ENCODE measurements at places on chromosomes 7 and 10.

- DNase-seq, result no peak
These were observed 45.1 kb upstream of the ADAM12 start for GRCh38 chr10:126433351-126433750.

- no peak for DNase-seq
These were observed 35.3 kb downstream of the AMZ1 start for GRCh38 chr7:2723138-2723850.

DNA sequence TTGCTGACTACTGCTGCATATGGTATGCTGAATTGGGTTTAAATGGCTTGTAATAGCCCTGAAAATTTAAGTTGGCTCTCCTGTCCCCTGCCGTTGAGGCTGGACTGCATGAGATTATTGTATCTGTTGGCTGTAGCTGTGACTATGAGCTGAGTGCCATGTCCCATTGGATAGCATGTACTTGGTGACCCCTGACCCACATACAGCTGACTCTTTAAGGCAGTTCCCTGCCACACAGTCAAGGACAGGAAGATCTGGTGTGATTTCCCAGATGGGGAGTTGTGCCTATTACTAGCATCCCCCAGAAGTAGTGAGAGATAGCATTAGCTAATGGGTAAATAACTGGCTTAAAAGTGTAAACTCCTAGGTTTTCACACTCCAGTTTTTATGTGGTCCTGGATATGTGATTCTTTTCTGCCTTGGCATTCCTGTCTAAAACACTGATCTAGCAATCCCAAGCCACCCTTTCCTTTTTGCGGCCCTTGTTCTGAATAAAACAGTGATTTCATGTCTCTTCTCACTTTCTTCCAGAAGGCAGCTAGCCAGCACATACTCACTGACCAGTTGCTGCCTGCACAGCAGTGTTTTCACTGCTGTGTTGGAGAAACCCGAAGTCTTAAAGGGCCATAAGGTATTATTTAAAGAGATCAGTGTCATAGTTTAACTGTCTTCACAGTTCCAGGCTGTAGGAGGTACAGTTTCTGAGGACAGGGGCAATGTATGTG, 35.9 kb downstream of the LRRC4 start:
- no peak for DNase-seq

DNA sequence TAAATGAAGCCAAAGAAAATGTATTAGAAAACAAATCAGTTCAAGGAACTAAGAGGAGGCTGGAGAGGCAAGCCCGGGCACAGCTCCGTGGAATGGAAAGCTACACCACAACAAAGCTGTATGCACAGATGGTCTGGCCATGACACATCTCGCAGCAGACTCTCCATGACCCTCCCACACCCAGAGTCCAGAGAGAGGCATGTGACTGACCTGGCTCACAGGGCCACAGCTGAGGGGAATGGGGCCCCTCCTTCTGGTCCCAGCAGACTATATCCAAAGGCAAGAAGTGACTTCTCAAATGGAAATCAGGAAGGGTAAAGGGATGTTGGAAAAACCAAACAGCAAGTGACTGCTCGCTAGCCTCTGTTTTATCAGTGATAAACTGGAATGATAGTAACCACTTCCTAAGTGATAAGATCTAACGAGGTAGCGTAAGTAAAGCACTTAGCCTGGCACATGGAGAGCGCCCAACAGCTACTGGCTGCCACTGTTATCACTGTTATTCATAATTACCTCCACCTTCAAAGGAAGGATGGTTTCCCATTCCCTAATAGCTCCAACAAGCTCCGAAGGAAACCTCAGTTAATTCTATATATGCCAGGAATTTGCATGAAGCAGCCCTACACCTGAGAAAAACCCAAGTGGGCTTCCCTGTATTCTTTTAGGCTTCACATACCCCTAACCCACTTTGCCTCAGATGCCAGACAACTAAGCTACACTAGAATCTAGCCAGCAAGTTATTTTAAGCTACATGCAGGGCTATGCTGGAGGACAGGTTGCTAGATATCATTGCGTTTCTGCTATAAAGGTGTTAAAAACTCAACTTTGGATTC, 8.4 kb downstream of the OSBPL3 start:
- DNase-seq, result no peak

DNA sequence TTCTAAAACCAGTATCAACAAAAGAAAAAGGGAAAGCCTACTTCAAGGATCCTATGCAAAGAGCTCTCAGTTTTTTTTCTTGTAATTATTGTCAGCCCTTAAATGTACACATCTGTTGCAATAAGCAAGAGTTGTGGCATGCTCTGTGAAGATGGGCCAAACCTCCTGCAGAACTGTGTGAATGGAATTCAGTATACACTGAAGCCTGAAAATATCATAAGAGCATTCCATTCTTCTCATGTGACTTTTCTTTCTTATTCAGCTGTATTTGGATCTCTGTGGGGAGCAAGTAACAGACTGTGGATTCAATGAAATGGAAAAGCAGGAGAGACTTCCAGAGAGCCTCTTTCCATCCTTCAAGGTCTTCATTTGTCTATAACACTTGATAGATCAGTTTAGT, 130.7 kb downstream of the SAMD9 start:
- DNase-seq, result no peak

DNA sequence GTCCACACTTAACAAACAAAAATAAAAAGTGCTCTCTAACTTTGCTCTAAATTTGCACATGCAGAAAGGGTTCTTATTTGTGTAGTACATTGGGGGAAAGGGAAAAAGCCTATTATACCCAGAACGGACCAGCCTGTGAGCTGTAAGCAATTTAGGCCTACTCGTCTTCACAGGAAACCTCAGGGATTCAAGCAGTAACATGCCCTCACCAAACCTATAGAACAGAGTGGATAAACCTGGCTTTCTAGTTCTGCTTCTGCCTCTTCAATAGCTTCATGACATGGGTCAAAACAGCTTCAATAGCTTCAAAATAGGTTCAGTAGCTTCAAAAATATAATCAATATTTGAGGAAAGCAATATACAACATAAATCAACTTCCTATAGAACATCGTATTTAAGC, 163.7 kb downstream of the ARL4A start:
- DNase-seq, result no peak

GRCh38 chr7:74625446-74625845, 32.1 kb upstream of the GTF2I start:
- DNase-seq, result peak; percentile 43

GRCh38 chr10:81728692-81729091, 146.3 kb upstream of the NRG3 start:
- no peak for DNase-seq

GRCh38 chr10:36251068-36251467, 609.0 kb upstream of the FZD8 start:
- no peak for DNase-seq

DNA sequence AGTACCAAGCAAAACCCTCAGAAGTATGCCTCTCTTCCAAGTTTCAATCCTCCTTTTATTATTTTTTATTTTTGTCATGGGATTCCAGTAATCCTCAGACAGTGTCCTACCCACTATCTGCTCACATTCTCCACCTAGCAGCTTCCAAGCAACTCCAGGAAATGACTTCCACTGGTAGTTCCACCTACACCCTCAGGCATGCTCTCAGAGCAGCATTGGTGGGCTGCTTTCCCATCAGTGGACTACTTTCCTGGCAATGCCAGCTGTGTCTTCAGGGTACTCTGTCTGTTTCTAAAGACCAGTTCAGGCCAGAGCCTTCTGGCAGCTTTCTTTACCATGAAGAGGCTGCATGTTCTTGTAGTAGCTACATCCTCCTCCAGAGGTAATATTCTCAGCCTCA, 244.0 kb downstream of the HGF start:
- no peak for DNase-seq

Data from CD4-positive, alpha-beta T cell treated with Interleukin-10 for 1 hour (primary cell).